Muscle of back (tissue), 13 donors: ENCODE measurements at places on chromosomes 1 and 21.

DNA sequence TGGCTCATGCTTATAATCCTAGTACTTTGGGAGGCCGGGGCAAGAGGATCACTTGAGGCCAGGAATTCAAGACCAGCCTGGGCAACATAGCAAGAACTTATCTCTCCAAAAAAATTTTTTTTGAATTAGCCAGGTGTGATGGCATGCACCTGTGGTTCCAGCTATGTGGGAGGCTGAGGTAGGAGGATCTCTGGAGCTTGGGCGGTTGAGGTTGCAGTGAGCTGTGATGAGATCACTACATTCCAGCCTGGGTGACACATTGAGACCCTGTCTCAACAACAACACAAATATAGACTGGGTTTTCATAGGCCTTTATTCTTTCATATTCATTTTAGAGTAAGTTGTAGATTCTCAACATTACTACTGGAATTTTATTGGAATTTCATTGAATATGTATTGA lies 12.8 kb downstream of the MED18 start:
- DNase-seq: no peak

DNA sequence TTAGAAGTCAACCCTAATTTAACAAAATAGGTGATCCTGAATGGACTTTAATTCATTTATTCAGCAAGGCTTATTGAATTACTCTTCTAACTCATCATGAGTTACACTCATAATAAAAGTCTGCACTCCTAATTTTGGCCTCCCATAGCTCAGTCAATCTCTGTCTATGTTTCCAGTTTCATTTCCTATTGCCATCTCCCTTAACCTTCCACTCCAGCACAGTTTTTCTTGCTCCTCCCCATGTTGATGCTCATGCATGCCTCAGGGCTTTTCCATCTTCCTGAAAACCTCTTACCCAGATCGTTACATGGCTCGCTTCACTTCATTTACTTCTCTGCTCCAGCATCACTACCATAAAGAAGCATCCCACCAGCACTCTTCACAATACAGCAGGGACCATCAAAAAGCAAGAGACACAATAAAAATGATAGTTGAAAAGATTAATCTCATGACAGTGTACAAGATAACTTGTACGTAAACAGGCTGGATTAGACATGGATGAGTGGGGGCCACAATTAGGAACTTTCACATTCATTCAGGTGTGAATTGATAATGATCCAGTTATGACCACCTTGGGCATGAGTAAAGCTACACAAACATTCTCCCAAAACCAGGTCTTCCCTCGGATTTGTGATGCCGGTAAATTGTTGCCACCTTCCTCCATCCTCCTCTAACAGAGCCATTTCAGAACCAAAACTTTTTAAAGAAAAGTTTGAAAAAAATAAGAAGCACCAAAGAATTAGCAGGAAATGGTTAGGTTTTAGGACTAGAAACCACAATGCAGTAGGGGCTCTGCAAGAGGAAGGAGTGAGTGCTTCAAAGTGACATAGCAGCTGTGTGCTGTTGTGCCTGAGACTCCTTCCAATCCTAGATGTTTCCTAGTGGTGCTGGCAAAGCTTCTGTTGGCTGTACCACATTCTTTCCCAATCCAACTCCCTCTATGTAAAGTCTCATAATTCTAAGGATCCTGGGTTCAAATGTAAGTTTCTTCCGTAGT lies 89.8 kb downstream of the OLFML2B start:
- no peak for DNase-seq

DNA sequence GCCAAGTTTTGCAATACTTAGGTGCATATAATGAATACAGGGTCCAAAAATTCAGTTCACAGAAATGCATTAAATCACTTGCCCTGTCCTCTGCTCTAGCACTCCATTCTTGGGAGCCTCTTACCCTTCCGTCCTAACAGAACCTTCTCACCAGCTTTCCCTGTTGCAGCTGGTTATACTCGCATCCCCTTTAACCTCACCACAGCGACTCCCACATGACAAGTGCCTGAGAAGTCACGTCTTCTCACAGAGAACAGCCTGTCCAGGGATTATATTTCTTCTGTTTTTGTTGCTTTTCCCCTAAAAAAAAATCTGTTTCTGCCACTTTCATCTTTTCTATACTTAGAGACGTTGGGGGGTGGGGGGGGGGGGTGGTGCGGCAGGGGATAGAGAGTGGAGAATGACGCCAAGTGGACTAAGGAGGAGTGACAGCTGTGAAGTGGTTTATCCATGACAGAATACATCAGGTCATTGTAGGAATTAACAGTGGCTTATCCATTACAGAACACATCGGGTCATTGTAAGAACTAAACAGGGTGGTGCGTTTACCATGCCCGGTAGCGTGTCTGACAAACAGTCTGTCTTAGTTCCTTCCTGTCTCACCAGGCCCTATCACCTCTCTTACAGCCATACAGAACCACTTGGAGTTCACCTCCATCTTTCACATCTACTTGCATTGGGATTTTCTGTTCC lies 117.6 kb downstream of the UBE2U start:
- DNase-seq: no peak

- no peak for DNase-seq
Observed at GRCh38 chr1:21763236-21763635, 19.7 kb downstream of the USP48 start.

DNA sequence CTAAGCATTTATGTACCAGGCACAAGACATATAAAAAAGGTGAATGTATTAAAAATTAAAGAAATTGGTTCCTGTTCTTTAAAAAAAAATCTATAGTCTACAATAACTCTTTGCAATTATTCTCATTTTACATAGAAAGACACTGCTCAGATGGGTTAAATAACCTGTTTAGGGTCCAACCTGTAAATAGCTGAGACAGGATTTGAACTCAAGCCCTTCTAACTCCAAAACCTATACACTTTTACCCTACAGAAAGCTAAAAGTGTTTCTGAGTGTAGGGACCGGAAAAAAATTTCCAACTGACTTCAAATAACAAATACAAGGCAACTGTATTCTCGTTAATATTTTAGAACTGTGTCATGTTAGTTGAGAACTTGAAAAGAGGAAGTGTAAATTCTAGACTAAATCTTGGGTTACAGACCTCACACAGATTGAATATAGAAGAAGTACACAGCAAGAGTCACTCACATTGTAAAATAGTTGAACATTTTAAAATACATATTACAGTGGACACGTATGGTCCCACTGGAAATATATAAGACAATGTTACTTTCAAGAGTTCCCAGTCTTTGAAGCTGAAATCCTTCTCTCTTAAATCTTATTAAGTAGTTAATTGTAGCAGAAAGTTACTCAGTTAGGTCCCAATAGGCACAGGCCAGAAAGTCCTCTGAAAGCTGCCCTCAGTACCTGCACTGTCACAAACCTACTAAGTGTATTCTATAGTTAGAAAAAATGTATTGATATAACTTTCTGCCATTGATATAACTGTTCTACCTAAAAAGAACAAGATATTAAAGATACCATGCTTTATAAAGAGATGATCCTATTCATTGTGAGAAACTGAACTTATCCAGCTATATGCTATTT lies 7.3 kb downstream of the EDEM3 start:
- DNase-seq: no peak

DNA sequence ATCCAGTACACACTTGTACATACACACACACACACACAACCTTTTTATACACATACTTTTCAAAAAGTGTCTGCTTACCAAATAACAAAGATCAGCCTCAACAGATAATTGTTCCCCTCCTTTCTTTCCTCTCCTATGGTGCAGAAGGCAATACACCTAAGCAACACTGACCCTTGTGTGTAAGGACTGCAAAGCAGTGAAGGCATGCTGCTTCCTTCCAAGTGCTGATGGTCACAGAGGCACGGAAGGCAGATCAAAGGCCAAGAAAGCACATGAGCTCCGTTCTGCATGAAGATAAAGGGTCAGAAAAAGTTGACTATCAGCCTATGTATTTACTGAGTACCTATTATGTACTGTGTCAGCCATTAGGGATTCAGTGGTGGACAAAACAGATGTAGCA lies 168.8 kb downstream of the TNR start:
- no peak for DNase-seq

DNA sequence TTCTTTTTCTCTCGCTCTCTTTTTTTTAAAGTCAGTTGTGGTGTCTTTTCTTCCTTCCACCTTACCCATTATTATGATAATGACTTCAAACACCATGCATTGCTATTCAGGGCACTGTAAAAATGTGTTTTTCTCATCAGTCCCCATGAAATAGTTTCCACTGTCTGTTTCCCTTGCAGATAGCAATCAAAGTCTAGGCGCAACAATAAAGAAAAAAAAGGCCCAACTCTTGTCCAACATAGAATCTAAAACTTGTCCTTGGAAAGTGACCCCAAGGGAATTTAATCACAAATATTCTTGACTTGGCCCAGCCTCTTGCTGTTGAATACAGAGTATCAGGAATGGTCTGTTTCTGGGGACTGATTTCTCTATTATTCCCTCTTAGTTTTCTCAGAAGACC lies 382.5 kb downstream of the PLPP3 start:
- no peak for DNase-seq

DNA sequence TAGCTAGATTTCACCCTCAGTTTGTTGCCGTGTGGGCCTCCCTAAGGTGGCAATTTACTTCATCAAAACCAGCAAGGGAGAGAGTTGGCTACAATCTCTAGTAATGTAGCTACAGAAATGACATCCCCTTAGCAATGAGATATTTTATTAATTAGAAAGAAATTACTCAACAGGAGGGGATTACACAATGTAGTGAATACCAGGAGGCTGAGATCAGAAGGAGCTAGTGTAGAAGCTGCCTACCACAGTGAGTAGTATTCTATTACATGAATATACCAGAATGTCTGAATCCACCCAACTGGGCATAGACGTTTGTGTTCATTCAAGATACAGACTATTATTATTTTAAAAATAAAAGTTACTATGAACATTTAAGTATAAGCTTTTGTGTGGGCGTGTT lies 868.2 kb upstream of the CXADR start:
- no peak for DNase-seq
